Stimulated activated CD8-positive, alpha-beta memory T cell treated with anti-CD3 and anti-CD28 coated beads, Interleukin-7, amount 100 ng/mL, for 1 hour (primary cell): ENCODE measurements at places on chromosomes 2 and 18.
A peak's percentile ranks its signal among the peaks of the same experiment; 100 is the strongest.

DNA sequence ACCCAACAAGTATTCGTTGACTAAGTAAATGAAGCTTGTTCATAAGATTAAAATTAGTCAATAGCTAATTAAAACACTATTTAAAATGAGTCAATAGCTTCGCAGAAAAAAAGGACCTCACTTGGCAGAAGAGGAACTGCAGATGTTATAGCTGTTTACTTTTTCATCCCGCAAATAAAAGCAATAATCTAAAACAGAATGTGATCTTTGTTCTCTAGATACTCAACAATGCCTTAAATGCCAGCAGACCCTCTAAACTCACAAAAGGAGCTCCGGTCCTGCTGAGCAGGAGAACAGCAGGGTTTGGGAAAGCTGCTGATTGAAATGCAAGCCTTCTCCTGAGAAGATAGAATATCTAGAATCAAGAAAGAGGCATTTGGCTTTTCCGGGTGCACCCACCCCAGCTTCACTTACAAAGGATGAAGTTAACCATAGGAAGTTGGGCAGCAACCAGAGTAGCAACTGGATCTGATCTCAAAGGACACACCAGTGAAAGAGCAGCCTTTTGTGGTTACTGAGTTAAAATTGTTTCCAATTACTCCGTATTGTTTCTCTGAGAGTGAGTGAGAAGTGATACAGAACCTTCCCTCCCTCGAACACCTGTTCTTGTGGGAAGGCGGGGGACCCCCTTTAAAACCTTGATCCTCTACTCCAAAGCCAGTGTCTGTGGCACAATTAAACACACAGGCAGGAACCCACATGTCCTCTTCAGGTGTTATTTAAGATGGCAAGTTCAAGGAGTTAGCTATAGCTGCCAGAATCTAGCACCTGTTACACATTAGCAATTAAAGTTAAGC is 6.8 kb downstream of the CCBE1 start:
- DNase-seq: no peak

- no peak for DNase-seq
These were observed 20.3 kb upstream of the FAHD2A start for GRCh38 chr2:95382192-95382591.

GRCh38 chr2:54613794-54614257 is 109.6 kb upstream of the EML6 start:
- DNase-seq: no peak

DNA sequence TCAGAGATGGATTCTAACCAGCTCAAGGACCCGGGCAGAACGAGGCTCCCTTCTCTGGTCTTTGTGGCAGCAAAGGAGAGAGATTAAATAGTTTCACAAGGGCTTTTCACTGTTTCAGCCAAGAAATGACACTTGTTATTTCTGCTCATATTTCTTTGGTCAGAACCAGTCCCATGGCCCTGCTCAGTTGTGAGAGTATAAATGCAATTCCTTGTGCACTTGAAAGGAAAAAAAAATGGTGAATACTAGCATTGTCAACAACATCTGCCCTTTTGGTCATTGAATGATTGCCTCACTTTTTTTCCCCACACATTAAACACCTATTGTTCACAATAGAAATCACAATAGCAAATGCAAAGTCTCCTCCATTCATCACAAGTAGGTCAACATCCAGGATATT is 104.4 kb downstream of the RDH14 start:
- no peak for DNase-seq

DNA sequence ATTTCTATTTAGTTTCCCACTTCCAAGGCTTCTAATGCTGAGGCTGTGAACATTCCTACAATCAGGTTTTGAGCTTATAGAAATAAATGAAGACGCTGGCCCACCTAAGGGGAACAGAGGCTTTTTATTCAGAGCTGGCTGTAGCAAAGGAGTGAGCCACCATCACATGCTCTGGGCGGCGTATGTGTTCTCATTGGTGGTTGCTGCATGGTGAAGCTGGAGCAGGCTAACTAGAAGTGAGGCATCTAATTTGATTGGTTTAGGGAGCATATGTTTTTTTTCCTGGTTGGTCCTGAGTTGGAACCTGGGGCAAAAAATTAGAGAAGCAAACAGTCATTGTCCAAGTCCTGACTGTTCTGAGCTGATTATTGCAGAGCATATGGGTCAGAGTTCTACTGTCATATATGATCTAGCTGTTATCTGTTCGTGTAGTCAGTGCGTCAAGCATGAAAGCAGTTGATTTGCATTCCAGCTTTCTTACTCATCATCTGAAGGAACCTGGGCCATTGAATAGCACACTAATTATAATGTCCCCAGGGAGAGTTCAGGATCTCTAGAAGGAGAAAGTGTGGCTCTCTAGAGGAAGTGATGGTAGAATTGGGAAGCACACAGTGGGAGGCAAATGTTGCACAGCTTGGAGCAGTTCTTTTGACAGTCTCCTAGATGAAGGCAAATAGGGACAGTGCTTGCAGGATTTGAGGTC is 279.6 kb downstream of the PARD3B start:
- DNase-seq: no peak

DNA sequence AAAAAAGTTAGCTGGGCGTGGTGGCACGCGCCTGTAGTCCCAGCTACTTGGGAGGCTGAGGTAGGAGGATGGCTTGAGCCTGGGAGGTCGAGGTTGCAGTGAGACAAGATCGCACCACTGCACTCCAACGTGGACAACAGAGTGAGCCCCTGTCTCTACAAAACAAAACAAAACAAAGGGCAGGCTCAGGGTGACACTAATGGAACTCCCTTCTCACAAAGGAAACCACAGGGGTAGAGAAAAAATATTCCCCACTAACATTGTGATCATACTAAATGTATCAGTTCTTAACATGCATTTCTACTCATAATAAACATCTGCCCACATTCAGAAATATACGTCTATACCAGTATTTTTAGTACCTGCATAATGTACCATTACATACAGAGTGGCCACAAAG is 21.1 kb downstream of the STAM2 start:
- DNase-seq: no peak

- no peak for DNase-seq
These were observed 16.7 kb upstream of the RAPH1 start for GRCh38 chr2:203551778-203552177.

GRCh38 chr2:3603536-3604206 is 8.8 kb downstream of the COLEC11 start:
- no peak for DNase-seq

GRCh38 chr18:45627204-45627526 is 11.9 kb downstream of the SLC14A2 start:
- no peak for DNase-seq

- no peak for DNase-seq
These were observed 488.6 kb upstream of the SMIM21 start for GRCh38 chr18:75915941-75916623.

GRCh38 chr2:217756375-217757107 is 246.3 kb downstream of the TNS1 start:
- peak; percentile 21 for DNase-seq

- no peak for DNase-seq
These were observed 44.3 kb downstream of the RDH14 start for GRCh38 chr2:18516112-18516511.

DNA sequence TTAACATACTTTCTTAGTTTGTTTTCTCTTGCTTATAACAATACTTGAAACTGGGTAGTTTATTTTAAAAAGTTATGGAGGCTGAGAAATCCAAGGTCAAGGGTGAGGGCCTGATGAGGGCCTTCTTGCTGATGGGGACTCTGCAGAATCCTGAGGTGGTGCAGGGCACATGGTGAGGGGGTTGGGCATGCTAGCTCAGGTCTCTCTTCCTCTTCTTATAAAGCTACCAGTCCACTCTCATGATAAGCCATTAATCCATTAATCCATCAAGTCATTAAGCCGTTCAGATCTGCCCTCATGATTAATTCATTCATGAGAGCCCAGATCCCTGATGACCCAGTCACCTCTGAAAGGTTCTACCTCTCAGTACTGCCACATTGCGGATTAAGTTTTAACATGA is 21.4 kb downstream of the ALMS1 start:
- no peak for DNase-seq

DNA sequence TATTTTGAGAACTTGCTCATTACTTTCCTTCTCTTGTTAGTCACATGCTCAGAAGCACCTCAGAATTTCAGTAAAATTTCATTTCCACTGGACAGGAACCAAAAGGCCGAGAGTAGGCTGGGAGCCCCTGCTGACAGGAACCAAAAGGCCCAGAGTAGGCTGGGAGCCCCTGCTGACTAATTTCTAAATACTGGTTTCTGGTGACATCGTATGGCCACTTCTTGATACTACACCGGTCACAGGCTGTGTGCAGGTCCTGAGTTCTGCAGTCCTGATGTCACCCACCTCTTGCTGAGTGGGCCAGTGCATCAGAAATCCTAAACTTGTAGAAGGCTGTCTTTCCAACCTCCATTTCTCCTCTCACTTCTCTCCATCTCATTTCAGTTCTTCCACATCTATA is 17.7 kb upstream of the EN1 start:
- no peak for DNase-seq

DNA sequence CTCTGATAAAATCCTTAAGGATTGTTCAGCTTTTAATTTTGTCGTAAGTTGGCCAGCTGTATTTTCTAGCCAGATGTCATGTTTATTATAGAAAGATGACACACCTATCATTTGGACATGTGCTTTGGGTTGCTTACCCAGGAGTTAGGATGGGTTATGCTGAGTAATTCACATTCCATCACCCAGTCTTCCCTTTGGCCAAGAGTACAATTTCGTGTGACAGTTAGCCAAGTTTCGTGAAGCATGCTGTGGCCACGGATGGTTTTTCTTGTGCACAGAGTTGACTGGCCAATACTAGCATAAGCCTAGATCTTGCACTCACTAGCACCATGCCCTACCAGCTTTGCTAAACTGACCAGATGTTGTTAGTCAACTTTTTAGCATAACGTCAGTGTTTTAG is 5.8 kb downstream of the MAPRE3 start:
- DNase-seq: no peak

DNA sequence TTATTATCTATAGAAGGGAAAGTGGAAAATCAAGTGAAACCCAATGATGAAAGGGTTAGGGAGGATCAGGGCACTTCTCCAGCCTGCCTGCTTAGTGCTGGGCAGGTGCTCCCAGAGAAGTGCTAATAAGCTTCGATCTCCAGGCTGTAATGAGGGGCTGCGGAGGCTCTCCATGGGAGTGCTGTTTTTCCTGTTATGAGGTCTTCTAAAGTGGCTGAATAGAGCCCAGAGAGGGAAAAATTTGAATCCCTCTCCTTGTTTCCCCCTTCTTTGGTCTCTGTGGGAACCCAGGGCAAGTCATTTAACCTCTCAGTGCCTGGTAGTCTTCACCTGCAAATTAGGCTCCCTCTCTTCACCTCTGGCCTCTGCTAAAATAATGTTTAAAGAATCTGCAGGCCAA is 351.7 kb upstream of the DCC start:
- DNase-seq: no peak

DNA sequence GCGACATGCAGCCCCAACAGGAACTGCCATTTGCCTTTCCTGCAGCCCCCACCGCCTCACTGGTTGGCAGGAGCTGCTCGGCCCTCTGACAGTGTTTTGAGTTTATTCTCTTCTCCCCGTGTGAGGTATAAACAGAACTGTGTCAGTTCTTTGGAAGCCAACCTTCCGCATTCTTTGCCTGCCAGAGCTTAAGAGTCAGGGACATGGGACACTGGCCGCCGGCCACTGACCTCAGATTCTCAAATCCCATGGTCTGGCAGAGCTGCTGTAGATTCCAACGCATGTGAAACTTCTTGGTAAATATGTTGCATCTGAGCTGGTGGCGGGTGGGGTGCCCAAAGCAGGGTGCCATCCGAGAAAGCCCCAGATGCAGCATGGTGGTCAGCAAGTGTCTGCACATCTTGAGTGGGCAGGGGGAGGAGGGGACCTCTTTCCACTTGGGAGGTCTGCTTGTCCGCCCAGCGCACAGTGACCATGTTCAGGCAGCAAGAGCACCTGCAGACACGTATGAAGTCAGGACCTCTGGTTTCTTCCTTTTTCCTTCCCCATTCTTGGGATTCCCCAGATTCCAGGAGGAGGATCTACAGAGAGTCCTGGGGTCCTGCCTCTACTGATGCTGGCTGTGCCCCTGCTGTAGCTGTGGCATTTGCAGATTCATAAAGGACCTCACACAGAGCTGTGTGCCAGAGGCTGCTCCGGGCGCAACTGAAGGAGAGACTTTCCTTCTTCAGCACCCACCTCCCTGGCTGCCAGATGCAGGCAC is 23.8 kb downstream of the ASB18 start:
- DNase-seq: no peak

DNA sequence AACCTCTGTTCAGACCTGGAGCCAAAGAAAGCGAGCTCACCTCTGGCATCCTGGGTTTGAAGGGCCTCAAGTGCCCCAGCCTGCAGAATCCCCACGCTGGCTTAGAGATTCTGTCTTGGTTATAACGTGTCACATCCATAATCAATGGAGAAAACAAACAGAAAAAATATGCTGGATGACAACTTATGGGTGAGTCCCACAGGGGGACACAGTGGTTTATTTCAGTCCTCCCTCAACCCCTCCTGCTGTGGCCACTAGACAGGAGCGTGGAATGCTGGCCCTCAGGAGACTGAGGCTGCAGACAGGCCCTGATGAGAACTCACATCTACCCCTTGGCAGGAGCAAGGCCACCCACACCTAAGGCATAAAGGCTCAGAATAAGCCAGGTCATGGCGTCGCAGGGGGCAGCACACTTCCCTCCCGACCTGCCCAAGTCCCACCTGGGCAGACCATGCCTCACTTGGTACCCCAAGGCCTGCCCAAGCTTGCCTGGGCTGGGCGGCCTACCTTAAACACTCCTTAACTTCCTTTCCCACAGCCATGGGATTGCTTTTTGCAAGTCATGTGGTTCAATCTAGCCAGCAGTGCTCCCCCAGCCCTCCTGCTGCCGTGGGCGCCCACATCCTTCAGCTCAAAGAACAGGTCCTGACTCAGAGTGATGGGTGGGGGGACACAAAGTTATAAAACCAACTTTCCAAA is 19.9 kb downstream of the COX7A2L start:
- DNase-seq: no peak

DNA sequence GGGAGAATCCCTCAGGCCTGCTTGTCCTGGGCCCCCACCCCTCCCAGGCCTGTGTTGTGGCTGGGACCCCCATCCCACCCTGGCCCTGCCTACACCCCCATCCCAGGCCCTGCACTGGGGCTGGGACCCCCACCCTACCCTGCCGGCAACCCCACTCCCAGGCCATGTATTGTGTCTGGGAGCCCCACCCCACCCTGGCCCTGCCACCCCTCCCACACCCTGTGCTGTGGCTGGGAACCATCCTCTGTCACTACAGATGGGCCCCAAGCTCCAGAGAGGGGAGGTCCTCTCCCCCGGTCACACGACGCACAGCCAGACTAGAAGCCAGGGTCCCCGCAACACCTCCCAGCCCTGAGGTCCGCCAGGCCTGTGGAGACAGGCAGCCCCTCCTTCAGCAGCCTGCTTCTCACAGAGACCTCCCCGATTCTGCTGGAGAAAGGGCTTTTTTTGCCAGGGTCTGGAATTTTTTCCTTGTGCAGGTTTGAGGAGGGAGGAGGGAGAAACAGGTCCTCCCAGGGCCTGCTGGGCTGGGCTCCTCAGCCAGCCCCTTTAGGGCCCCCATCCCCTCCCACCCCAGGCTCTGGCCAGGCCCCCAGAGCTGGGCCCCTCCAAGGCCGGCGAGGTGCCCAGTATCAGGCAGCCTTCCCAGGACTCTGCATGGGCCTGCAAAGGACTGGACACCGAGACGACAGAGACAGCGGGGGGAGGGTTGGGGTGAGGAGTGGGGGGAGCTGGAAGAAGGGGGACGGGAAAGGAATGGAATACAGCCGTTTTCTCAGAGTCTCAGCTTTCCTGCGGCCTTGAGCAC is 28.0 kb downstream of the KIF1A start:
- no peak for DNase-seq

- DNase-seq: peak; percentile 23
These were observed 1.1 kb upstream of the FARP2 start for GRCh38 chr2:241354668-241355658.
